NCI-H1930 (cell line): ENCODE measurements at places on chromosomes 3 and 15.

DNA sequence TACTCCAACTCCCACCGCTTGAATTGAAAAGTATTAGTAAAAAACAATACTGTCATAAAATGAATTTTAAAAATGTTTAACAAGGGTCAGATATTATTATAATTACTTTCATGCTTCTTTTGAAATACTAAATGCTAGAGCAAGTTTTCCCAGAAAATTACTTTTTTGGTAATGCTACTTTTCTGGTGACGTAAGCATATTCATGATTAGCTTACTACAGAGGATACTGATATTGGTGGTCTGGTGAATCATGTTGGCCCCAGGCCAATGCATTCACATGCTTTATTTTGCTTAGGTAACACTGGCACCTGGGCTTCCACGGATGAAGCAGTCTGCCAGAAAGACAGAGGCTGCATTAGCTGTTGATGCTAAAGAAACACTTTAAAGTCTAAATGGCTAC, 12.4 kb downstream of the SPATA16 start:
- DNase-seq = no peak

- no peak for DNase-seq
Measured at GRCh38 chr15:51007131-51007666, 87.5 kb downstream of the TNFAIP8L3 start.

- DNase-seq = no peak
Measured at GRCh38 chr3:53230041-53230621, 25.7 kb downstream of the TKT start.

GRCh38 chr15:94002041-94002440, 229.3 kb upstream of the MCTP2 start:
- DNase-seq = no peak

DNA sequence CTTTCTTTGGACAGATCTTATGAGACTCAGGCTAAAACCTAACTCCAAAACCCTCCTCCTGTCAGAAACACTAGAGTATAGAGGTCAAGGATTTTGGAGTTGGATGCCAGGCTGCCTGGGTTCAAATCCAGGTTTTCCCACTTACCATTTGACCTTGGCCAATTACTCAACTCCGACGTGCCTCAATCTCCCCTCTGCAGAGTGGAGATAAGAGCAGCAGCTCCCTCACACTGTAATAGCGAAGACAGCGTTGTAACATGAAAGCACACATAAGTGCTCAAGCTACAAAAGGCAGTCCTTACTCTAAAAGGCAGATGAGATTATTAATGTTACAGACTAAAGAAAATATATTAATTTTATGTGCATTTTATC, 90.1 kb downstream of the IGF2BP2 start:
- DNase-seq = no peak

DNA sequence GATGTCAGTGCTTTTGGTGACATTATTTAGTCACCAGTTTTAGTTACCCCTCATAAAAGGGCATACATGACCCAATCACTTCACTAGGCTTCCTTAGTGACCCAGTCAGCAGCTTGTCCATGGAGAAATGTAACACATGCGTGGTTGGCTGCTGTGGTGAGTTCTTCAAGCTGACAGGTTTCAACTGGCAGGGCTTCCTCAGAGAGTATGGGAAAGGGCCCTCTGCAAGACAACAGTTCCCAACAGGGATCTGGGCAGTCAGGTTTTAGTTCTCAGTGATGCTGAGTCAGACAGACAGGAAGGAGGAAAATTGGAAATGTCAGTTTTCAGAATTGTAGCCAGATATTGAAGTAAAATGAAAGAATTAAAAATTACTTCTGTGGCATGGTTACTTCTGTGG, 282.5 kb downstream of the TBL1XR1 start:
- no peak for DNase-seq

DNA sequence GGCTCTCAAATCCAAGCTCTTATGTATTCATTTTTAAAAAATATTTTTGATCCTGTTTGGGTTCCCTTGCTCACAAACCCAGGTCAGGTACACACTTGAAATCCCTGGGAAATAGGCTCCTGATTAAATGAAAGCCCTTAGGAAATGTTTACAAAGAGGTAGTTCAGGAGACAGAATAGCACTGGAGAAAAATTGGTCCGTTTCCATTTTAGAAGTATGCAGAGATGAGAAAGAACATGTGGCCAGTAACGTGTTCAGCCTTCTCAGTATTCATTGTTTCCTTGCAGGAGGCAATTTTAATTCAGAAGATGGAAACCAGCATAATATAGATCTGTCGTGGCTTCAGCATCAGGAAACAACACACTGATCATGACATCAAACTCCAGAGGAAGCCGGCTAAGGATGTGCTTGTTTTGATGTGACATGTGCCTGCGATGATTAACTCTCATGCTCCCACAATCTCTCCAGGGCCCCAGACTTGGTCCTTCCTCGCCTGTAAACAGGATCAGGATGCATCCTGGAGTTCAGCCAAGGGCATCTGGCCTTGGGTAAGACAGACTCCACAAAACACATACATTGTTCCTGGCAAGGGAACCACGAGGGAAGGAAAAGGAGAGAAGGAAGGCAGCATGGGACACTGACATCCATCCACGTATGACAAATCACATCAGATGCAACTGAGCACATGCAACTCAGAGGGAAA, 350.5 kb upstream of the THBS1 start:
- DNase-seq = no peak

DNA sequence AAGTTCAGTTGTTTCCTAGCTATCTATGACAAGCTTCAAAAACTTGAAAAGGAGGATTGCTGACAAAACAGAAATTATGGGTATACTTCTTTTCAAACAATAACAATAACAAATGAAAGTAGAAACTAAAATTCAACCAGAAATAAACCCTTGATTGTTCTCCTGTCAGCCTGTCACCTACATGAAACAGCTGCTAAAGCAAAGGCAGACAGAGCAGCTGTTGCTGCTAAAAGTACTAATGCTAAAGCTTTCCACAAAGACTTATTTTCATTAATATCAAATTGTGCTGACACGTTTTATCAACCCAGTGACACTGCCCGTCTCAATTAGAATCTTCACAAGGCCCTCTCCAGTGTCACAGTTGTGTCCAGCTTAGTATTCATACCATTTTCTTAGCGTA, 533.2 kb upstream of the GBE1 start:
- no peak for DNase-seq

DNA sequence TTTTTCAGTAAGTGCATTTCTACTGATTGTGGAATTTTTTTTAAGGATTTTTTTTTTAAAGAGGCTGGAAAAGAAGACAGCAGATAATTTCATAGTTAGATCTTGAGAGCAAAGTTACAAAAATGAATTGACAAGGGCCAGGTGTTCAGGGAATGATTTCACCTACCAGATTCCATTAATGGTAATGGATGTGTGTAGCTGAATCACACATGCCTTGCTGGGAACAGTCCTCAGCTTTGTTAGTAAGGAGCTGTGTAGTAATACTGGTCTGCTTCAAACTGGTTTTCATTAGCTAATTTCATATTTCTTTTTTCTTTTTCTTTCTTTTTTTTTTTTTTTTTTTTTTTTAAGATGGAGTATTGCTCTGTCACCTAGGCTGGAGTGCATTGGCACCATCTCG, 16.0 kb downstream of the NR1D2 start:
- DNase-seq = no peak

DNA sequence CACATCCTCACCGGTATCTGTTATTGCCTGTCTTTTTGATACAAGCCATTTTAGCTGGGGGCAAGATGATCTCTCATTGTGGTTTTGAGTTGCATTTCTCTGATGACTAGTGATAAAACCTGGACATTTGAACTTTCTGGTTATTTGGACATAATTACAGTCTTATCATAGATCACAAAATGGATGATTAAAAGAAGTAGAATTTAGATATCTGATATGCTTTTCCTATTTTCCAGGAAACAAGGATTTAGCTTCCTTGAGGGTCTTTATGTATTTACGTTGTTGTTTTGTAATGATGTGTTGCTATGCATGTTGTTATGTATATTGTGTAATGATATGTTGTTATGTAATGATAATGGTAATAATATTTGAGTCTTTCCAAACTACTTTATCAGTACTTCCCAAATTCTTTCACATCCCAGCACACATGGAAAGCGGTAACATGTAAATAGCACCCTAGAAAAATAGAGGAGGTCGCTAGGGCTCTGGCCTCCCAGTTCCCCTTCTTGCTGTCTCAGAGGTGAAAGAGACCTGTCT, 53.8 kb downstream of the GJD2 start:
- no peak for DNase-seq

GRCh38 chr3:126925411-126926171, 57.3 kb upstream of the PLXNA1 start:
- no peak for DNase-seq

GRCh38 chr3:61936344-61936937, 375.1 kb downstream of the PTPRG start:
- DNase-seq = no peak

GRCh38 chr15:100931143-100931890, 12.2 kb downstream of the LRRK1 start:
- DNase-seq = no peak

- DNase-seq = no peak
Measured at GRCh38 chr15:50049871-50050270, 69.2 kb downstream of the ATP8B4 start.

- DNase-seq = no peak
Measured at GRCh38 chr3:80187981-80188380, 420.2 kb upstream of the ROBO1 start.

- DNase-seq = no peak
Measured at GRCh38 chr3:149812165-149812605, 830 bp upstream of the RNF13 start.

- DNase-seq = no peak
Measured at GRCh38 chr3:10627884-10628572, 122.6 kb upstream of the ATP2B2 start.

- DNase-seq = no peak
Measured at GRCh38 chr3:44772099-44772442, 10.5 kb downstream of the KIF15 start.

- peak; percentile 3 for DNase-seq
Measured at GRCh38 chr3:188154014-188154808, at the start of gene LPP. LPP (plus strand) TSS chr3:188154157; CDS start chr3:188406121, 251,964 bp downstream.

DNA sequence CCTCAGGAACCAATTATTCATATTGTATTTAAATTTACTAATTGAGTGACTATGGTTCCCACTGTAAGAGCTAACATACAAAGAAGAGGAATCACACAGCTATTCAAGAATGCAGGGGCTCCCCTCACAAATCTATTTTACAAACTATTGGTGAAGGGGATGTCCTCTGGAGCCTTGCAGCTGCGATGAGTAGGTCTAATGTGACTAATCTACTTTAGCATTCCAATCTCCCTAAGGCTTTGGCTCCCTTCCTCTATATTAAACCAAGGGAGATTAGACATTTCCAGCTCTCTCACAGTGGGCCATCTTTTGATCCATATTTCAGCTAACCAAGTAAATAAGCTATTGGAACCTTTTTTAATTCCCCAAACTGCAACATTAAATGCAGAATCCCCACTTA, 514.2 kb upstream of the BCHE start:
- DNase-seq = no peak

- DNase-seq = no peak
Measured at GRCh38 chr15:93025625-93025982, 63.4 kb downstream of the RGMA start.

DNA sequence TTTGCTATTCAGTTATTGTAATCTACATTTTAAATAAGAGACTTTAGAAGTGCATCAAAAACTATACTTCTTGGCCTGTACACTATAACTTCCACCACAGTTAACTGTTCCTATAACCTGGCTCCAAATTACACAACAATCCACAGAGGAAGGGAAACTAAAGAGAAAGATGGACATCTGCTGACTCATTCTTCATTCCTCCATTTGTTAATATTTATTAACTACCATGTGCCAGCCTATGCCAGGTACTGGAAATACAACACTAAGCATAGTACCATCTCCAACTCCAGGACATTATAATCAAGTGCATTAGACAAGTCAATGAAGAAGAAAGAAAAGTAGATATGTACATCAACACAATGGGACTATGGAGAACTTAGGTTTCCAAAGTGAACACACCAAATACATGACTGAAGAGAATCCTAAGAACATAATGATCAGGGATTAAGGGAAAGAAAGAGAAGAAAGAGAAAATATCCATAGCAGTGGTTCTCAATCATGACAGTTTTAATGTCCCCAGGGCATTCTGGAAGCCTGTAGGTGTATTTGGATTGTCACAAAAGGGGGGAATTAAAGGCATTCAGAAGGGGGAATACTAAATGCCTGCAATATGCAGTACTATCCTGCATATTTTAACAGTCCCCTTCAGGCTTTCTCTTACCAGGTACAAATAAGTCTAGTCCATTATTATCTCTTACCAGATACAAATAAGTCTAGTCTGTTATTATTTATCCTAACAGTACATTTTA, 8.9 kb downstream of the ICE2 start:
- DNase-seq = no peak

GRCh38 chr3:161957467-161957866, 460.9 kb downstream of the OTOL1 start:
- DNase-seq = no peak

GRCh38 chr3:31319332-31319731, 213.4 kb upstream of the STT3B start:
- DNase-seq = no peak

DNA sequence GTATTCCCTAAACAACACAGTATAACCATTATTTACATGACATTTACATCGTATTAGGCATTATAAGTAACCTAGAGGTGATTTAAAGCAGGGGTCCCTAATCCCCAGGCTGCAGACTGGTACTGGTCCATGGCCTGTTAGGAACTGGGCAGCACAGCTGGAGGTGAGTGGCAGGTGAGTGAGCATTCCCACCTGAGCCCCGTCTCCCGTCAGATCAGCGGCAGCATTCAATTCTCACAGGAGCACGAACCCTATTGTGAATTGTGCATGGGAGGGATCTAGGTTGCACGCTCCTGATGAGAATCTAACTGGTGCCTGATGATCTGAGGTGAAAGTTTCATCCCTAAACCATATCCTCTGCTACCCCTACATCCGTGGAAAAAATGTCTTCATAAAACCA, 138.2 kb downstream of the ATP10A start:
- DNase-seq = no peak

GRCh38 chr3:194540274-194540905, 53.6 kb upstream of the ATP13A3 start:
- DNase-seq = no peak

- no peak for DNase-seq
Measured at GRCh38 chr15:89165677-89166076, 55.7 kb downstream of the RLBP1 start.

GRCh38 chr3:178513546-178514380, 22.5 kb upstream of the KCNMB2 start:
- no peak for DNase-seq

DNA sequence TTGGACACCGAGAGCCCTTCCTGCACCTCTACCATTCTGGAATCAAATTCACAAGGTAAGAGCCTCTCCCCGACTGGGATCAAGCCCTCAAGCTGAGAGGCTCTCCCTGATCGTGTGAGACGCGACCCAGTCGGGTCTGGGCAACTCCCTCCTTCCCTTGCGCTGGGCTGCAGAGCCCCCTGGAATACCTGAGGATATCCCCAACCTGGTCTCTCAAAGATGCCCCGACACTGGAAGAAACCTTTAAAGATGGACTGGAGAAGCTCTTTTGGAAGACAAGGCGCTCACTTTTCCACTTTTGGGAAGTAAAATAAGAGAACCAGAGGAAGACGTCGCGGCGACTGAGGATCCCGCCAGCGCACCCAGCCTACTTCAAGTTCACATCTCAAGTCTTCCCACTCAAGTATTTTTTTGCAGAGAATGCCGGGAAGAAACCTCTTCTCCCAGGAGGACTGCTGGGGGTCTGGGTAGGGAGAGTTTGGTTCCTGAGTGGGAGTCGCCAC, 33.8 kb downstream of the ZIC4 start:
- no peak for DNase-seq
